Fibroblast of the aortic adventitia (primary cell): ENCODE measurements at places on chromosomes 16 and 17.

- DNase-seq, result no peak
Observed at GRCh38 chr16:50986453-50986852, 164.6 kb downstream of the SALL1 start.

- no peak for DNase-seq
Observed at GRCh38 chr17:9766970-9767369, 24.4 kb downstream of the DHRS7C start.

DNA sequence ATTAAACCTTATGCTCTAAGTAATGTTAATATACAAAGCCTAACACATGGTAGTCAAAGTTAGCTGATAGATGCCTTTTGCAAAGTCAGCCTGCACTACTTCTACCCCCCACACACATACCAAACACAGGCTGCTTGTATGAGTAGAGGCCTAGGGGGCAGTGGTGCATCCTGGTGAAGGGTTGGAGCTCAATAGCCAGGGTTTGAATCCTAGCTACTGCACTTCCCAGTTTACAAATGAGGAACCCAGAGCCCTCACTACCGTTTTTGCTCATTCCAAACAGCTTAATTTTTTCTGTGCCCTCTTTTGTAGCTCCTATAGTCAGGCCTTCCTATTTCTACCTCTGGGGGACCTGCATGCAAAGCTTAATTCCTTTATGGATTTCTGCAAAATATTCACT, 18.9 kb upstream of the HYDIN start:
- no peak for DNase-seq

DNA sequence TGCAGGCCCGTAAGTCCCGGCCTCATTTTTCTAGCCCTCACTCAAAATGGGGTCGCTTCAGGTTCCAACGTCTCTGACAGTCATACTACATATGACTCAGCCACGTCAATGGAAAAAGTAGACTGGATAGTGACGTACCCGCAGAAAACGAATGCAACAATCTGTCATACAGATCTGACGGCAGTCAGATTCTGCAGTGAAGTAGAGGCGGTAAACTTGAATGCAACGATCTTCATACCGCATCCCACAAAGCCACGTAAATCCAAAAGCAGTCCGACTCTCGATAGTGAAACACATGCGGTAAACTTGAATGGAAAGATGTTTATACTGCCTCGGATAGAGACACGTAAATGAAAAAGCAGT, 38.4 kb upstream of the ARL4D start:
- DNase-seq, result peak; percentile 89
